ENCODE measurements at places on chromosomes 5 and 9. TPM values are rescaled to one million over a fixed set of nuclear protein-coding genes. Genes with fewer than 3 reads are reported as not detected.

DNA sequence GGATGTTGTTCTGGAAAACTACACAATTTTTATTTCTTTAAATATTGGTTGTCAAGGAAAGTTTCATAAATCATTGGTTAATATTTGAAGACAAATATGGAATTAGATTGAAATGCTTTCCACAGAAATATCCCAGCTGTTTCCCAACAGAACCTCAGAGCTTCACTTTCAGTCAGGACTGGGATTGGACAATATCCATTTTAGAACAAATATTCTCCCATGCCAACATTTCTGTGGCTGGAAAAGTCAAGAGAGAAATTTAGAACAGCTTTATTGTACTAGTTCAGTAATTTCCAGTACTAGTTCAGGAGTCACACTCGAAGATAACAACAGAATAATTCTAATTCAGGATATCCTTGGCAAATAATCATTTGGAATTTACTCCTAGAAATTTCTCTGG lies 116.1 kb upstream of the TUT7 start:
- DNase-seq: no peak

DNA sequence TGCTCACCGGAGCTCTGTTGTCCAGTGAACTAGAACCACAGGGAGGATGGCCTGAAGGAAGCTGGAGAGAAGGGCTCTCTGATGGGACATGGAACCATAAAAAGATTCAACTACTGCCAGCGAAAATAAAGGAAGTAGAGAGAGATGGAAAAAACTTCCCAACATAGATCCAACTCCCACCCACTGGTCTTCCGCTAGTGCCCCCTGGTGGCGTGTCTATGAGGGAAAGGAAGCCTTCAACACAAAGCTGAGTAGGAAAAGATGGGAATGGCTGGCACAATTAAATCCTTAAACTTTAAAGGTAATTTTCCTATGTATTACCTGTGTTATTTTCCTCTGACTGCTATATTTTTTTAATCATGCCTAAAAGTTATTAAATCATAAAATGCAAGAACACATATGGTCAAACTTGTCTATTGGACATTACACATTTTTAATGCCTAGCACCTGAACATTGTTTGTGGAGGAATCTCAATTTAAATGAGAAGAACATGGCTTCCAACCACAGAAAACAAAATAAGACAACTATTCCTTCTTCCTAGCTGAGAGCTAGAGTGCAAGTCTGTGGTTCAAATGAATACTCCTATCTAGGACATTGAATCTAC lies 51.5 kb downstream of the CEP120 start:
- peak; percentile 10 for DNase-seq

DNA sequence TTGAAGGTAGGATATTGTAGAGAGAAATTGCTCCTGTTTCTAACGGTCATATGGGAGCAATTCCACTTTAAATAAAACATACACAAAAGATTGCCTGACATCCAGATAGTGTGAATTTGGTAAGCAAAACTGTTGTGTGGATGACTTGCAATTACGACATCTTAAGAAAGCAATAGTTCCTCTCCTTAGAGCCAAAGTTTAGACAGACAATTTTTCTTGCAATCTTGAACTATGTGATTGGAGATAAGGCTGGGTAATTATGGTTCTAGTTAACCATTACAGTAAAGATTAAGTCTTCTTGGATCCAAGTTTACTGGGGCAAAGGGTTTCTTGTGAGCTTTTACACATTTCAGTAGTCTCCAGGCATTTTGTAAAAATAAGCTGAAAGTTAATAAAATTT lies 1080.6 kb upstream of the CDH6 start:
- no peak for DNase-seq

DNA sequence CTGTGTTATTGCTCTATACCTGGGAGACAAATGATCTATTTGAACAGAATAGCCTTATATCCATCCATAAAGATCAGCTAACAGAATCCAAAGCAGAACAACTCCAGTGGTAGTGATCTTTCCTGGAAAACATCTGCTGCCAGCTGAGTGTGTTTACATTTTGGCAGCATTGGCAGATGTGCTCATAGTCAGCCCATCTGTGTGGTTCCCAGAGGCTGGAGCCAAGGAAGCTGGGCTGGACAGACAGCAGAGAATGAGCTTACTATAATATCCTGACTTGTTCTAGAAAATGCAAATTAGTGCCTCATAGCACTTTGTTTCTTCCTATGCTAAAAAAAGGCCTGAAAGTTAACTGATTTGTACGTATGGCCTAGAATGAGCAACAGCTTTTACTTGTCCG lies 99.7 kb downstream of the ST8SIA4 start:
- no peak for DNase-seq

NUTM2F gene
- total RNA-seq: not detected

DNA sequence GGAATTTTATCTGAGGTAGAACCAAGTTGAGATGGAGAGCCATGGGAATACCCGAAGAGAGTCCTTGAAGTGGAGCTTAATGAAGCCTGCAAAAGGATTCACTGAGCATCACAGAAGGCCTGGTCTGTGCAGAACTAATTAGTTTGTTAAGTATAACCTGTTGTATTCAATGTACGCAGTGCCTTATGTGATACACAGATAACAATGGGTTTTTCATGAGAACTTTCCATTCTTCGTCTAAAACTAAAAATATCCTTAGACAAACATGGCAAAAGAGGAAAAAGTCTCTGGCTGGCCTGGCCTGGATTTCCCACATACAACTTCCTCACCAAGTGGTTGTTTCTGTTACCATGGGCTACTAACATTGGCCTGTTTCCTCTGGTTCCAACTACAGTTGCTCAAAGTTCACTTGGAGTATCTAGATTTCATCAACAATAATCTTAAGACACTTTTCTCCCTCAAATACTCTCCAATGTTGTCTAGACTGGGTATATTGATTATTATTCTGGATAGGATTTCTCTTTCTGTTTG lies 237.6 kb upstream of the ZNF462 start:
- no peak for DNase-seq

DNA sequence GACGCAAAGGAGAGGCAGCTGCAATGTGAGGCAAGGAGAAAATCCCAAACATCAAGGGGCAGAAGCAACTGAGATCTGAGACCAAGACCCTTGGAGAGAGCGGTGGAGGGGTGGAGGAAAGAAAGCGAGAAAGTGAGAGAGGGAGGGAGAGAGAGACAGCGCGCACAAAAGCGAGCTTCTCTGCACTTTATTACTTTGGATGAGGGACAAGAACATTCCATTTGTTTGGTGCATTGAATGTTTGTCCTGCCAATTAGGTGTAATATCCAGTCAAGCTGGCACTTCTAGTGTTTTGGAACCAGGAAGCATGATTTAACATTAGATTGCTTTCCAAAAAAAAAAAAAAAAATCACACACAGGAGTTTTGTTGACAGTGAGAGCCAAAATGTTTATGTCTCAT lies 1.4 kb downstream of the CAST start:
- no peak for DNase-seq

- DNase-seq: peak; percentile 17
These were observed 47.6 kb upstream of the EGFL7 start for GRCh38 chr9:136614967-136615623.

DNA sequence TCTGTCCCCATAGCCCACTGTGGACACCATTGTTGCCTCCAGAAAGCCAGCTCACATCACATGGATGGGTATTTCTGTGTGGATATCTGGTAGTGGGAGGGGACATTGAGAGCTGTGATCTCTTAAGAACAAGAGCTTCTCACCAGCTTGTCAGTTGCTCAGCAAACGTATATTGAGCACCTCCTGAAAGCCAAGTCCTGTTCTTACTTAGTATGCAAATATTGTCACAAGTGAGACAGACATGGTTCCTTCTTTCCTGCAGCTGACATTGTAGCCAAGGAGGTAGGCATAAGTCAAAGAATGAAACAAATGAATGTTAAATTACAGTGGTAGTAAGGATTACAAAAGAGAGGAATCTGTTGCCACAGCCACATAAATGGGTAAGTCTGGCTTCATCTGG lies 3.8 kb downstream of the TCOF1 start:
- no peak for DNase-seq

SGCD gene
- 0.43 TPM for total RNA-seq

GRCh38 chr5:124948062-124948753 lies 201.8 kb upstream of the ZNF608 start:
- DNase-seq: no peak

ZDHHC11B gene
- not detected for total RNA-seq

GRCh38 chr9:114291064-114291474 lies 31.8 kb upstream of the ORM1 start:
- peak; percentile 71 for DNase-seq

PCDHA2 gene
- not detected for total RNA-seq

DNA sequence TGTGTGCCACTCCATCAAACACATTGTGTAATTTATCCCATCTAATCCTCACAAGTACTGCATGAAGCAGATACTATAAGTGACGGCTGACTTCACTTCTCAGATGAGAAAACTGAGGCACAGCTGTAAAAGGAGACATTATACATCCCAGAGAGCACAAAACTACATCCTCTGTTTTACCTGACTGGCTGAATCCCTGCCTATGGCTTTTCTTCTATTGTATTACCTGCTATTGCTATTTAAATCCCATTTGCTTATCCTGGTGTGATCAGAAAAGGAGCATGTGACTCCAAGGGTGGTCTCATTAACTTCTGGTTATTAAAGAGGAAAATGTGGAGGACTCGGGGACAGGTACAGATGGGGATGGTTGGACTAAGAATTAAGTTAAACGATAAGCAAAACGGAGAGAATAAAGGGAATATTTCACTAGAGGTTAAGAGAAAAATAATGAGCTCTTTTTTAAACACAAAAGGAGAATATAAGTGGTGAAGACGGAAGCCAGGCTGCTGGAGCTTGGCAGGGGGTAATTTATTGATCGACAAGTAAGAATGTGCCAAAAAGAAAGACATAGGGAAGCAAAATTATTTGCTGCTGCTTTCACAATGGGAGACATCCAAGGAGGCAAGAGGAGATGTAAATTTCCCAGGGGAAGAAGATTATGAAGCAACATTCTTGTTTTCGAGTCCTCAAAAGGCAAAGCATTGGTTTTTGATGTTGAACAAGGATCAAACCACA lies 155.7 kb upstream of the GPR151 start:
- DNase-seq: no peak

DNA sequence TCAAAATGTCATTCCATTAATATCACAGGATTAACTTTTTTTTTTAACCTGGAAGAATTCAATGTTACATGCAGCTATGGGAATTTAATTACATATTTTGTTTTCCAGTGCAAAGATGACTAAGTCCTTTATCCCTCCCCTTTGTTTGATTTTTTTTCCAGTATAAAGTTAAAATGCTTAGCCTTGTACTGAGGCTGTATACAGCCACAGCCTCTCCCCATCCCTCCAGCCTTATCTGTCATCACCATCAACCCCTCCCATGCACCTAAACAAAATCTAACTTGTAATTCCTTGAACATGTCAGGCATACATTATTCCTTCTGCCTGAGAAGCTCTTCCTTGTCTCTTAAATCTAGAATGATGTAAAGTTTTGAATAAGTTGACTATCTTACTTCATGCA lies 20.6 kb downstream of the PCA3 start:
- no peak for DNase-seq

GRCh38 chr5:156913719-156914370 lies 49.2 kb downstream of the TIMD4 start:
- DNase-seq: no peak

DNA sequence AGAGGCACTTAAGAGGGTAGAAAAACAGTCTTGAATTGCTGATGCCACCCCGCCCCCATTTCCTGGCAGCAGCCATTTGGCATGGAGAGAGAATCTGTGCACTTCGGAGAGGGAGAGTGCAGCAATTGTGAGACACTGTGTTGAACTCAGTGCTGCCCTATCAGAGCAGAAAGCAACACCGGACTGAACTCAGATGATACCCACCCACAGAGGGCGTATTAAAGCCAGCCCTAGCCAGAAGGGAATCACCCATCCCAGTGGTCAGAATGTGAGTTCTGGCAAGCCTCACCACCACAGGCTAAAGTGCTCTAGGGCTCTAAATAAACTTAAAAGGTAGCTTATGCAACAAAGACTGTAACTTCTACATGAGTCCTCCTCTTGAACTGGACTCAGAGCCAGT lies 88.4 kb upstream of the RGS7BP start:
- DNase-seq: peak; percentile 4

DNA sequence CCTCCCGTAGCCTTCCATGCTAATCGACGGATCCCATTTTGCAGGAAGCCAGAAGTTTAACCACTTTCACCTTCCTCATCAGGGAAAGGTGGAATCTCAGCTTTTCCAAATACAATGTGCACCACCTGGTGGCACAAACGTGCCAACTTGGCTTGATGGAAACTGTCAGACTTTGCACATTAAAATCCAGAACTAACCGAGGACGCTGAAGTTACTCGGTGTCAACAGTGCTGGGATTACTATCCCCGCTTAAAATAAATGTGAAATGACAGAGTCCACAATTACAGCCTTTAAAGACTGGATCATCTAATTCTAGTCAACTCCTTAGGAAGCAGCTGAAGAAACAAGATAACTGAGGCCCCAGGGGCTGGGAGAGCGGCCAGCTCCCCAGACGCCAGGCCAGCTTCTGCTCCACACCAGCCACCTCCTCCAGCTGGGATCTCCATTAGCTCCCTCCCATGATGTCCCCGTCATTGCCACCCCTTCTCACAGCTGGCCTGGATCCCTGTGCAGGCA lies 50.1 kb upstream of the RETREG1 start:
- DNase-seq: no peak

DNA sequence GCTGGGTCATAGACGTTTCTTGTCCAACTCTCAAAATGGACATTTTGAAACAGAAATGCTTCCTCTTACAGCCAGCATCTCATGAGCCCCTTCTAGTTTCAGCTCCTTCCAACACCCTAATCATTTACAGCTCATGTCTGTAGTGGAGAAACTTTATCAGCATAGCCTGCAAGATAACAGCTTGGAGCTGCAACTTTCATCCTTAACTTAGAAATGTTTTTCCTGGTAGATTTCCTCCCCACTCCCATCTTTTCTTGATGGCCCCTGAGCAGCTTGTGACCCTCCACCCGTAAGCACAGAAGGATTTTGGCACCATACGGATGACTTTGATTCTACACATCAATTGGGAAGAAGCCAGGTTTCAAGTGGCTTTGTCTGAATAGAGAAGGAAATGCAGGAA lies 53.5 kb upstream of the TGFBR1 start:
- no peak for DNase-seq
